ENCODE measurements at places on chromosomes 11 and 22.

DNA sequence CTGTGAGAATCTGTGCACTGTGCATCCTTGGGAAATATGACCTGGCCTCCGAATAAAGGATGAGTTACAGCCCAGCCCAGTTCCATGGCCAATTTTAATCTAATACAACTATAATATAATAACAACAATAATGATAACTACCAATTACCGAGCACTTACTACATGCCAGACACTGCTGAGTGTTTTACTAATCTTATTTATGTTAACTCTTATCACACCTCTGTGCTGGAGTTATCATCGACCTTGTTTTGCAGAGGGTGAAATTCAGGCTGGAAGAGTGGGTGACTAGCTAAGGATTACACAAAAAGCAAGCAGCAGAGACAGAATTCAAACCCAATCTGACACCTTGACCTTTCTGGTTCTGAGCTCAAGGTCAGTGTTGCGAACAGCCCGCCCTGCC is 83.9 kb downstream of the GALNT18 start:
- no peak for DNase-seq

DNA sequence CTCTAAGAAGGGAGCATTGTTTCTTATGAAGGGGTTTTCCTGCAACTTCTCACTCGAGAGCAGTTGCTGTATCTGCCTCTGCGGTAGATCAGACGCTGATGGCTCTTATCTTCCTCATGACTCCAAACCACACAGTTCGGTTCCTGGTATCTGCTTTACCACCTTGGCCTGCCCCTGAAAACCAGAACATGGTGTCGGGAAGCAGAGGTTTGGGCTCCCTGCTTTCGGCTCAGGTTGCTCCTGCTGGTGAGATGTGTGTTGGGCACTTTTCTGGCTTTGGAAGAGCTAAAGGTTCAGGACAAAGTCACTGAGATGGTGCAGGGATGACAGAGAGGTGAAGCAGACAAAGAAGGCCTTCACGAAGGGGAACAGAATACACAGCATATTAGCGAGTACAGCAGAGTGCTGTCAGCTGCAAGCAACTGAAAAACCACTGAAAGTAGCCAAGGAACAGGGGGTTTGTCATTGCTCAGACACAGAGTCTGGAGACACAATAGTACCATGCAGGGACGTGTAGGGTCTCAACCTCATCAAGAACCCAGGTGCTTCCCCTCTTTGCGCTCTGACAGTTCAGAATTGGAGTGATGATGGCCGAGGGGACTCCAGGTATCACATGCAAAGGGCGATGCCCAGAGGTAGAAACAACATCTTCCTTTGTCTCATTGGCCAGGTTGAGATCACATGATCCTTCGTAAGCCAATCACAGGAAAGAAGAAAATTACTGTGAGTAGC is 11.9 kb upstream of the CSF2RB start:
- DNase-seq = no peak

DNA sequence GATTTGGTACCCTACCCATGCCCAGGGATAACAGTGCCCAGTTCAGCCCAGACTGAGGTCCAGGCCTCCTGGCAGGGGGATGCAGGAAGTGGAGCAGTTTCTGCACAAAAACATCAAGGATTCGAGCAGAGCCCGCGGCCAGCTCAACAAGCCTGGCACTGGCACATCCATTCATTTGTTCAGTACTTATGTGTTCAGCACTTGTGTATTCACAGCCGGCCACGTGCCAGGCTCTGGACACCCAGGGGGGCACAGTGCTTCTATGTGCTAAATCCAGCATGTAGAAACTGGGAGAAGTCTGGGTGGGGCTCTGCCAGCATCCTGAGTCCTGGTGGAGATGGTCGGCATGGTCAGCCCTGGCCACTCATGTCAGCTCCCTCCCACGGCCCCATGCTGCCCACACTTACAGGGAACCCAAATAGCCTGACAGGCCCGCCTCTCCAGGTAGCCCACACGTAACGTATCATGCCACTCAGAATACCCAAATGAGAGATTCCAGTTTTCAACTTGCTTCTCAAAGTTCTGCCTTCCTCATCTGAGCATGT is 28.5 kb downstream of the LINC01488 start:
- DNase-seq = no peak

DNA sequence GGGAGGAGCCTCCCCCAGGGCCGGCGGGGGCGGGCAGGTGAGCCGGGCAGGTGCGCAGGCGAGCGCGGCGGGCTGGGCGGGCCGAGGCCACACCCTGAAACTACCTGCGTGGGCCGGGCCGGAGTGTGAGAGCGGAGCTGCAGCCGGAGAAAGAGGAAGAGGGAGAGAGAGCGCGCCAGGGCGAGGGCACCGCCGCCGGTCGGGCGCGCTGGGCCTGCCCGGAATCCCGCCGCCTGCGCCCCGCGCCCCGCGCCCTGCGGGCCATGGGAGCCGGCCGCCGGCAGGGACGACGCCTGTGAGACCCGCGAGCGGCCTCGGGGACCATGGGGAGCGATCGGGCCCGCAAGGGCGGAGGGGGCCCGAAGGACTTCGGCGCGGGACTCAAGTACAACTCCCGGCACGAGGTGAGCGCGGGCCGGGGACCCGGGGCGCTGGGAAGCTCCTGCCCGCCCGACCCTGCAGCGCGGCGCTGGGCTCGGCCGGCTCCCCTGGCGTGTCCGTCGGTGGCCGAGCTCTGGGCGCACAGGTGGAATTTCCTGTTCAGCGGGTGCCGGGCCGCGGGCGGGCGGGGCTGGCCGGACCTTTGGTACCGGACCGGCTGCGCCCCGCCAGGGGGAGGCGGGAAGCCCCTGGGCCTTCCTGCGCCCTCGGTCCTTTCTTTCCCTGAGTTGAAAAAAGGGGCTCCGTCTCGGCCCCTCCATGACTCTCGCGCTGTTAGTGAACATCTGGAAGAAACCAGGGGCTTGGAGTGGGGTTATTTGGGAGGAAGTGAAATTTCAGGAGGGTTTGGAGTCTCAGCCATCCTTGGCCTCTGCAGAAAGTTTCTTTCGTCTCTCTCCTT is at the start of gene ST14:
Gene ST14, plus strand, starts transcription at position 126 of the 841 bp plus-strand sequence. Its CDS starts 198 bp downstream, at position 324.
- DNase-seq = no peak

DNA sequence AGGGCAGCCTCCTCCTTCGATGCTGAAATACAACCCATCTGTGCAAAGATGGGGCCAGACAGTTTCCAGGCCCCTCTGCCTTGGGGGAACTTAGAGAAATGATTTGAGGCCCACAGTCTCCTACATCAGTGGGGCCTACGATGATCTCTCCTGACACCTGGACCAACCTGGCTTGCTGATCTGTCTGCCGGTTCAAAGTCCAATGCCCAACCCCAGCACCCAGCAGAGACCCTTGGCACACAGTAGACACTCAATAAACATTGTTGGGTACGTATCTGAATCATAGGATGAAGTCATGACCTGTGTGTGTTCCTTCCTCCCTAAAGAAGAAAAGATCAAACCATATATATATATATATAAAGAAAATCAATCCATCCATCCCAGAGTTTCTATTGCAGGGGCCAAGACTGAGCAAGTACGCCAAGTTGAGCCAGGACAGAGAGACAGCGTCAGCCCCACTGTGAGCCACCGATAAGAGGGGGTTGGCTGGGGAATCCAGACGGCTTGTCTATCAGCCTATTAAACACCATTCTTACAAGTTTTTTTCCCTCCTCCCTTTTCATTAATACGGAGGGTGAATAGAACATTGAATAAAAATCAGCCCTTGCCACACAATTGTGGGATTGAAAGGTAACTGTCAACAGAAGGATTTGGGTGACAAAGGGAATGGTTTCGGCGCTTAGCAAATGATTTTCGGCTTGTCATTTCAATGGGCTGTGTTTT is 244.1 kb downstream of the MN1 start:
- no peak for DNase-seq

- no peak for DNase-seq
Observed at GRCh38 chr11:7449841-7450214, 35.5 kb upstream of the OLFML1 start.

- no peak for DNase-seq
Observed at GRCh38 chr11:94694309-94695060, 73.7 kb upstream of the AMOTL1 start.
